ENCODE measurements at places on chromosomes 3 and 15.

GRCh38 chr15:39510001-39510701, 70.7 kb upstream of the THBS1 start:
- no peak for DNase-seq

DNA sequence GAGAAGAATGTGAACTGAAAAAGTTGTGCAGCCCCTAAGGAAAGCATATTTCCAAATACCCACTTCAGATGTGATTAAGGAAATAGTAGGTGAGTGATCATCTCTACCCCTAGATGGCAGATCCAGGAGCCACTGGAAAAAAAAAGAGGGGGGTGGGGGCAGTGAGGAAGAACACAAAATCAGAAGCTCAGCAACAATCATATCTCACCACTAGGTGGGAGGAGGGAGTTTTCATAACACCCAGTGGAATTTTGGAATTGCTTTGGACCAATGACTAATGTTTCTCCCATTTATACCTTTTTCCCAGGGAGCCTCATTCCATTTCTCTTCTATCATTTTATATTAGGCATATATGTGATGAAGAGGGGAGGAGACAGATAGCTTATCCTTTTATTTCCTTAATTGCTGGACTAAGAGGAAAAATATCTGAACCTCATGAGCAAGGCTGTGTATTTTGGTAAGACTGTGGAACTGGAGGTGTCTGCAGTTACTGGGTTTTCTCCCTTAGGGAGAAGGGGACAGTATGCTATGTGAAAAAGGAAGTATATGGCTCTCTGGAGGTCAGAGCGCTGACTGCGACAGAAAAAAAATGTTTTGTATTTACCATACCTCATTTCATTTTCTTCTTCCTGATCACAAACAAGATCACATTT, 363.4 kb downstream of the GAP43 start:
- no peak for DNase-seq

DNA sequence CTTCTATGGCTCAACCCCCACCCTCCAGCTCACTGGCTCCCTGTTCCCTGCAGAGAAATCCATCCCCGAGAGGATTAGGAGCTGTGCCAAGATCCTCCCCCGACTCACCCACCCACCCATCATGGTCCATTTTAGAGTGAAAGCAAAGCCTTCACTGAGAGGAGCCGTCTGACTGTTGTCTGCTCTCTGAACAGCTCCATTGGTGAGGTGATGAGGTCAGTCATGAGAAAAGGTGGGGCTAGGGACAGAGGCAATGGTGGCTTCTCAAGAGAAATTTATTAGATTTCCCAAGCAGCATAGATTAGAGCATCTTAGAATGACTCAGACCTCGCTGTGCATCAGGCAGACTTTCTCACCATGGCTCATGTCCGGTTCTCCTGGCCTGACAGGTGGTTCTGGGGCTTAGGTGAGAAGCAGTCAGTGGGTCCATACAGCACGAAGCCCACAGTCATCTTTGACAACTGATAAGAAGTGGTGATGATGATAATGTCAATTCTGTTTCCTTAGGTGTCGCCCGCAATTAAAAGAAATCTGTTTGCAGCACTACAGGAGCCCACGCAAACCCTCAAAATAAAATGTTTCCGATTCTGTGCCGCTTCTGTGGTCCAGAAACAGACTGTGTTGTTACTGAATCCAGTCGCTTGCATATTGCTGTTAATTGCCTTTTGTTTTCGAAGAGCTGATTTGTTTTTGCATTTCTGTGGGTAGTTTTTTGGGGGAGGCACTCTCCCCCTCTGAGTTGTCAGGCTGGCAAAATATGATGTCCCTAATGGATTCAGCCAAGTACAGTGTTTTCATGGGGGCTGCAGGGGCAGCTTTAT, 24.8 kb upstream of the RHO start:
- no peak for DNase-seq

DNA sequence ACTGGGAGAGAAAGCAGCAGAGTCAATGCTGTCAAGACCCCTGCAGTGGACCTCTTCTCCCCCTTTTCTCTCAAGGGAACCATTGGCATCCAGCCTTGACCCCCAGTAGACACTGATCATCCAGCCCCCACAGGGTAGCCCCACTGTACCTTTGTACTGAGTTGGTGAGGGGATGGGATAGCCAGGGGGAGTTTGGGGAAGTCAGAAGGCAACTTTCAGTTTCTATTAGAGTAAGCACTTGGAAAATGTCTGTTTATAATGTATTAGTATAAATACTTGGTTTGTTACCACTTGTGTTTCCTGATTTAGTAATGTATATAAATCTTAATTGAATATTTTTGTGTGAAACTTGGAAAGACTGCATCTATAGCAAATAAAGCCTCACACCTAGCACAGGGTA, 25.0 kb downstream of the DAG1 start:
- no peak for DNase-seq

DNA sequence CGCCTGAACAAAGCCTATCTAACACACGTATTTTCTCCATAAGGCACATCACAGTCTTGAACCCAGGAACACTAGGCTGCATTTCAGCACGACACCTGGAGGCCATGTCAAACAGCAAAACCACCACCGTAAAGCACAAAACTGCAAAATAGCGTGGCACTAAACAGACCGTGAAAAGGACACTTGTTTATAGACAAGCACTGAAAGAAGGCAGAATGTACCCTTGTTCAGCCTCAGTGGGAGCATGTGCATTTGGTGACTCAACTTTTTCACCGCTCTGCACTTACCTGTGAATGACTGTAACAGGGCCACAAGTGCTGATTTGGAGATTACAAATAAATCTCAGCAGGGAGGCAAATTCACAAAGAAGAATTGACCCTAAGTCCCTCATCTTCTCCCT, 80.8 kb downstream of the ISG20 start:
- no peak for DNase-seq

- DNase-seq: peak; percentile 84
Measured at GRCh38 chr3:111690242-111690641, 95.1 kb upstream of the ZBED2 start.

GRCh38 chr3:50325113-50325480, 2.6 kb upstream of the HYAL2 start:
- no peak for DNase-seq
